ENCODE measurements at places on chromosomes 7 and 10.
A peak's percentile ranks its signal among the peaks of the same experiment; 100 is the strongest.

GRCh38 chr7:21707566-21707965 lies 164.7 kb downstream of the DNAH11 start:
- no peak for DNase-seq

DNA sequence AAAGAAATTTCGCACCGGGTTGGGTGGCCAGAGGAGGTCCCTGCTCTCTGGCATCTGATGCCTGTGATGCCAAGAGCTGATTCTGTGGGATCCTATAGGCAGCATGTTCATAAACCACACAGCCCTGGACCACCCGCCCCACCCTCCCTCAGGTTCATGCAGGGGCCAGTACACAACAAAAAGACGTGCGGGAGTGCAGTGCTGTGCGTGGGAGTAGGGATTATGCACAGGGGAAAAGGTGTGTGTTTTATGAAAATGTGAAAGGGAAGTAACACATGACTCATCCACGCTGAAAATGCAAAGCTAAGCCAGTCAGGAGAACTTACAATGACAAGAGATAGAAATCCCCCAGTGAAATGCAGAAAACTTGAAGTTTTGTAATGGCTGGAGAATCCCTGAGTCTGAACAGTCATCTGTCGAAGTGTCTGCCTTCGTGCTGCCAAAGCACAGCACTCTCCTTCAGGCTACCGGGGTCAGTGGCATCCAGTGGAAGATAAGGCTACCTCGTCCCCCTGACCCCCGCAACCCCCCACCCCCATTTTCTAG lies 1.1 kb downstream of the KIAA1217 start:
- no peak for DNase-seq

DNA sequence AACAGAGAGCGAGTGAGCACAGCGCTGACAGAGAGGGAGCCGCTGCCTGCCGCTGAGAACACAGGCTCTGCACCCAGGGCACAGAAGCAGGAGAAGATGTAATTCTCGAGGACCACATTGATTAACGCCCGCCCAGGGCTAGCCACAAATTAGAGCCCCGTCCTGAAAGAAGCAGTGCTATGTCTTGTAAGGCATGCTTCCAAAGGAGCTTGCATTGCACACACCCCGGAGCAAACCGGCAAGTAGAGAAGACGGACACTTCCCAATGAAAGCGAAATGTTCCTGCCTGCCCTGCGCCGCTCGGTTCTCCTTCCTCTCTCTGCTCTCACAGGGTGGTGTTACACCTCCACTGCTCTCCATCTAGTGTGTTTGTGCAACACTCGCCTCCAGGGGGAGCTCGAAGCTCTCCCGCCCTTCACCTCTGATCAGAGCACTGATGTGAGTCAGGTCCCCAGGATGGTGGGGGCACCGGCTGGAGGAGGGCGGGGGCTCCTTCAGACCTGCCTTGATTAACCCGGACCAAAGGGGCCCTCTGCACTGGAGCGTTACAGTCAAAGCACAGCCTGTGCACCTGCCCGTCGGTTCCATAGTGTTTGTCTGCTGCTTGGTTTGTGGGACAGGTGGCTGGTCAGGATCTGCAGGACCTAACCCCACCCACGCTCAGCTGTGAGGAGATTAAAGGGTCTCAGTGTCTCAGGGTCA lies 316.5 kb downstream of the ADARB2 start:
- DNase-seq, result no peak

DNA sequence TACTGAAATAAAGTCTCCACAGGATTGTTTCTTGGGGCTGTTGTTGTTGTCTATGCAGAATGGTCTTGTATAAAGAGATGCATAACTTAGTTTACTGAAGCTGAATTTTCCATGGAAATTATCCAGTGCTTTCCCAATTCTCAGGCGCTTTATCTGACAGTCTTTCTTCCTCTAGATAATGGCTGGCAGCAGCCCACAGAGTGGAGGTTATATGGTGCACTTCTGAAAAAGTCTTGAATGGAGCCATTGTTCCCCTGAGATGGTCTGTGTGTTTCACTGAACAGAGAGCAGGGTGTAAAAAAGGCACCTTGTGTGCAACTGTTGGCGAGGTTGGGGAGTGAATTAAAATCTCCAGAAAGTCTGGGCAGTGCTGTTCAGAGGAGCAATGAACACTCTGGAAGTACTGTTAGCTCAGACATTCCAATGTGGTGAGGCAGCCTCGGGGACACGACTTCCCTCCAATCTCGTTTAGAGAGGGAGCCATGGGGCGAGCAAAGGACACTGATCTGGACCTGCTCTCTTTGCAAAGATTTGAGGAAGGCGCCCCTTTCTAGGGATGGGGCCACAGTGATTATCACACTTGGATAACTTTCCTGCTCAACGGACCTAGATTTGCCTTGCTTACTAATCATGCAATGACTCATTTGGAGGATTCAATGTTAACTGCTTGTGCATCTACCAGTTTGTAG lies 2.0 kb upstream of the PLCE1 start:
- no peak for DNase-seq

- no peak for DNase-seq
Measured at GRCh38 chr7:41219276-41219675, 483.6 kb downstream of the INHBA start.

DNA sequence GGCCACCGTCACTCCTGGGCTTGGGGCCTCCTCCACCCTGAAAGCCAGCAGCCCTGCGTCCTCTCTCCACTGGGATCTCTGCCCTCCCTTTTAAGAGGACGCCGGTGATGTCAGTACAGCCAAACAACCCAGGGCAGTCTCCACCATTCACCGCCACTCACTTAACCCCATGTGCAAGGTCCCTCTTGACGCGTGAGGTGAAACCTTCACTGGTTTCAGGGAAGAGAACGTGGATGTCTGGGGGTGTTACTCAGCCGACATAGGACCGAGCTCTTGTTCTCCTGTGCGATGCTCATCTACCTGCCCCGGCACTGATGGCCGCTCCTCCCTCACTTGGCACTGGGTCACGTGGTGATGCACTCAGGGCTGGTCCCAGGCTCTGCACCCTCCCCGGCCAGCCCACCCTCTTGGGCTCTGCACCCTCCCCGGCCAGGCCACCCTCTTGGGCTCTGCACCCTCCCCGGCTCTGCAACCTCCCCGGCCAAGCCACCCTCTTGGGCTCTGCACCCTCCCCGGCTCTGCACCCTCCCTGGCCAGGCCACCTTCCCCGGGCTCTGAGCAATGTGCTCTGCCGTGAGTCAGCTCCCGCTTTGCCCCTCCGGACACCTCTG lies 36.1 kb downstream of the ADGRA1 start:
- no peak for DNase-seq

DNA sequence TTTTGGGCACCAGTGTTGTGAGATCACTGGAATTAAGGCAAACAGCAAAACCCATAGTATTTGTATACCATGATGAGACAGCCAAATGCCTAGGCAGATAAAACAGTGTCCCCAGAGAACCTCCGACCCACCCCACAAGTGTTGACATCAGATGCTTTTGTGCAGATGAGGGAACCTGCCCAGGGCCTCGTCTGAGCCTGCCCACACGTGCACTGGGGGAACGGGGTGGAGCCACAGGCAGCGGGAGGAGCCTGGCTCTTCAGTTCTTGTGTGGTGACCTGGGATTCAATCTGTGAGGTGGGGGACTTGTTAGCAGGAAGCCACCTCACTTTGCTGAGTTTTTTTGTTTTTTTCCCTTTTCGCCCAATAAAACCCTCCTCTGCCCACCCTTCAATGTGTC lies 33.4 kb upstream of the OPTN start:
- DNase-seq, result no peak

GRCh38 chr7:40538281-40538680 lies 403.5 kb downstream of the SUGCT start:
- no peak for DNase-seq

- no peak for DNase-seq
Measured at GRCh38 chr7:99193527-99194220, 14.2 kb downstream of the KPNA7 start.

DNA sequence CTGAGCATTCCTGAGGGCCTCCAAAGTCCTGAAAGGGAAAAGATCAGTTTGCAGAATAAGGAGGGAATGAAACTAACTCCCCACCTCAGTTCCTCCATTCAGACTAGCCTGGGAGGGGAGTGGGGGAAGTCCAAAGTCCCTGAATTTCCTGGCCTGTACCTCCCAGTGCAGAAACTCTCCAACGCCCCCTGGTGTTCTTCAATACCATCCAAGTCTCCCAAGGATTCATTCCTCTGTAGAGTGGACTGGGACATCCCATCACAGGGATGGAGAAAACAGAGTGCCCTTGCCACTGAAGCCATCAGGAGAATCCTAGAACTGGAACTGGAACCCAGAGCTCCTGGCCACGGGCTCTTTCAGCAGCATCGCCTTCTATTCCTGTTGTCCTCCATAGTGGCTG lies 1.6 kb upstream of the COL13A1 start:
- no peak for DNase-seq

- DNase-seq, result no peak
Measured at GRCh38 chr10:15725603-15726002, 5.9 kb upstream of the ITGA8 start.

GRCh38 chr10:112721080-112721698 lies 228.9 kb upstream of the TCF7L2 start:
- no peak for DNase-seq

GRCh38 chr7:107911981-107912380 lies 21.0 kb downstream of the DLD start:
- no peak for DNase-seq

DNA sequence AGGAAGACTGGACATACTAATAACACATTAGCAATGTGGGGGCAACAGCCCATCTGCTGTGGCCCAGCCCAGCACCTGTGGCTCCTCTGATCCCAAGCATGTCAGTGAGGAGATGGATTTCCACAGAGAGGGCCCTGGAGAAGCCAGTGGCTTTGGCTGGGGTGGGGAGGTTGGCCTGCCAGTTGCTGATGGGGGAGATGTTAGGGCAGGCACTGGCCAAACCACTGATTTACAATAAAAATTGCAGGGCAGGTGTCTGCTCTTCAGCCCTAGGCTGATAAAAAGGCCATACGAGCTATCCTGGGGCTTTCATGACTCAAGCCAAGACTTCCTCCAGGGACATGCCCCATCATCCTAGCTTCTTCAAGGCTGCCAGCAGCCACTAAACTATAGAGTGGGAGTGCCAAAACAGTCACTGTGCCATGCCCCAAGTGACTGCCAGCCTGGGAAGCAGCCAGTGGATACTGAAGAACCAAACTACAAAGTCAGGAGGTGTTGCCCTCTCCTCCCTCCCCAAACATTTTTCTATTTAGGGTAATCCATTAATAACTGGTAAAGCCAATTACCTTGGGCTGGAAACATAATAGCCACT lies 37.8 kb downstream of the DPCD start:
- DNase-seq, result no peak

- DNase-seq, result no peak
Measured at GRCh38 chr10:59093461-59093860, 83.0 kb upstream of the PHYHIPL start.

DNA sequence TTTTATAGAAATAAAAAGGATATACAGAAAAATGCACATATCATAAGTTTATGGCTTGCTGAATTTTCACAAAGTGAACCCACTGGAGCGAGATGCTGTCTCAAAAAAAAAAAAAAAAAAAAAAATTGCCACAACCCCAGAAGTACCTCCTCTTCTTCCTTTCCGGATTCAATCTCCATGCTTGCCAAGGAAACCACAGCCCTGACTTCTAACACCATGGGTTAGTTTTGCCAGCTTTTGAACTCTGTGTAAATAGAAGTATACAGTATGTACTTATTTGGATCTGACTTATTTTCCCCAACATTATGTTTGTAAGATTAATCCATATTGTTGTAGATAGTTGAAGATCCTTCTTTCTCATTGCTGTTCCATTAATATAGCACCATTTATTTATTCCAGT lies 40.0 kb downstream of the FANK1 start:
- DNase-seq, result no peak

DNA sequence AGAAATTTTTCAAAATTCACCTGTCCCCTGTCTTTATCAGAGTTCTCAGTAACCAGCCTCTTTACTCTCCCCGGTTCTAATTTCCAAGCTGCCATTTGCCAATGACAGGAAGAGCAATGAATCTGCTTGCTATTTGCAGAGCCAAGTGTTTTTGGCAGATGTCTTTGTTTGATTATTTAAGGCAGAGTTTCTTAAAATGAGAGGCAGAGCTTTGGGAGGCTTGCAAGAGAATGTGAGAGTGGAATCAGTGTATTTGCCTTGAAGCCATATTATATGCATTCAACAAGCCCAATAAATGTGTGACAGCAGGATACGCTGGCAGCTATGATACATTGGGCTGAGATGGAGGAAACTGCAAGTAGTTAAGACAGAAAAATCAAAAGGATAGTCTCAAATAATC lies 196.5 kb downstream of the PHF14 start:
- DNase-seq, result peak; percentile 31

- DNase-seq, result no peak
Measured at GRCh38 chr7:151018421-151019129, 5.7 kb downstream of the ATG9B start.

DNA sequence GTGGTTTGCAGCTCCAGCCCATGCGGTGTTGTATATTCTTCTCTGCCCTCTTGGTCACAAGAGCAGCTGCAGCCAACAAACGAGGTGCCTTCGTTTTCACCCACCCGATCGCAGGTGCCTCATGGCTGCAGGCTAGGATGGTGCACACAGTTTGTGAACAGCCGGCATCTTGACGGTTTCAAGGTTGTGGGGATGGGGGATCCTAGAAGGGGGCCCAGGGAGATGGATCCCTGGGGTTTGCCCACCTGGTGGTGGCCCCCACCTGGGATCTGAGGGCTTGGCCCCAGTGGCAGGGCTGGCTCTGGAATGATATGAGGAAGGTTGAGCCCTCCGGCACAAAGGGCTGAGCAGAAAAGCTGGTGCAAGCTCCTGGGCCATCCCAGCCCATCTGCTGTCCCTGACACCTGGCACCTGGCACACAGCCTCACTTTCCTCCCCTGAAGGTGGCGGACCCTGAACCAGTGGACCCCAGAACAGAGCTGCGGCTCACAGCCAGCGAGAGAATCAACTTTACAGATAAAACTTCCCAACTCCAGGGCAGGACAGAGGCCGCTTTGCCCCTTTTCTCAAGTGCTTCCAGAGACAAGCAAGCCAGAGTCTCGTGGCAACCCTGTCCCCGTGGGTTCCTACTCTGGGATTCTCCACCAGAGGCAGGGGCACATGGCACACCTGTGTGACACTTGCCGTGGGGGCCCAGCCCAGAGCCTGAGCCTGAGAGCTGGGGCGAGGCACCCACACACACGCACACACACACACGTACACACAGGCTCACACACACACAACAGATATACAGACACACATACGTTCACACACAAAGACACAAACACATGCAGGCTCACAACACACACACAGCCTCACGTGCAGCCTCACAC lies 177.3 kb upstream of the PPP2R2D start:
- DNase-seq, result no peak

DNA sequence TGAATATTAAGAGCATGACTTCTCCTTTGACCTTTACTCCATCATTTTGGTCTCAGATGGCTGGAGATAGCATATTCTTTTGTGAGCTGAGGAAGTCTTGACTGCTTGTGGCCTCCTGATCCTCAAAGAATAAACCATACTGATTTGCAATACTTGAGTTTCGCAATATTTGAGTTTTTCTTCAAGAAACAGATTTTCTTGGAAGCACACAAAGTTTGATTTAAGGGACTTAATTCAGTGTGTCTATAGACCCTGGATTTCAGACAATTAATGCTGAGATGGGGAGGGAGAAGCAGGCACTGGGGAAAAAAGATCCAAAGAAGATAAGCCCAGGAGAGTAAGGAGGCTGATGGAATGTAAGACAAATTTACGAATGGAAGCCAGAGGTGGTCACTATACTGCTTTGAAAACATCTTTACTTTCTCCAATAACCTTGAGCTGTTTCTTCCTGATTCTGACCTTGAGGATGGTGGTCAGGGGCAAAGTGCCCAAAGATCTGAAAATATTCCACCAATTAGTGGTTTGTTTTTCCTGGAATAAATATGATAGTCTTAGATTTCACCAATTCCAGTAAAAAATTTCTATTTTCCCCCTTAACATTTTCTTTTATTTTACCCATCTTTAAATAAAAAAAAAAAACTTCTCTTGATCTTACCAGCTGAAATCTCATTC lies 7.5 kb downstream of the EPDR1 start:
- no peak for DNase-seq

GRCh38 chr10:1873661-1874315 lies 136.5 kb upstream of the ADARB2 start:
- no peak for DNase-seq

All from cerebellar nuclear complex (tissue), 1 donor.